ENCODE measurements at places on chromosomes 1 and 21.
A peak's percentile ranks its signal among the peaks of the same experiment; 100 is the strongest.

- DNase-seq = no peak
Observed at GRCh38 chr1:108750476-108751181, 4.2 kb downstream of the STXBP3 start.

GRCh38 chr1:205291596-205291995 lies 29.9 kb downstream of the NUAK2 start:
- DNase-seq = no peak

DNA sequence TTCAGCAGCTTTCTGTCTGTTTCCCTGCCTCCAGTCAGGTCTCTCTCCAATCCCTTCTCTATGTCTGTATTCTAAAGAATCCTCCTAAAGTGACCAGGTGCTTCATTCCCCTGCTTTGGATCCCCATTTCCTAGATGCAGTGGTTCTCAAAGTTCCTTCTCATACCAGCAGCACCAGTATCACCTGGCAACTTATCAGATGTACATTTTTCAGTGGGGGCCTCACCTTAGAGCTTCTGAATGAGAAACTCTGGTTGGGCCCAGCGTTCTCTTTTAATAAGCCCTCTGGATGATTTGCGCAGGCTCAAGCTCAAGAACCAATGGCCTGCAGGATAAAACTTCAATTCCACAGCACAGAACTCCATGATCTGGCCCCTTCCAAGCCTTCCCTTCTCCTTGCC lies 25.4 kb upstream of the ARTN start:
- DNase-seq = no peak

DNA sequence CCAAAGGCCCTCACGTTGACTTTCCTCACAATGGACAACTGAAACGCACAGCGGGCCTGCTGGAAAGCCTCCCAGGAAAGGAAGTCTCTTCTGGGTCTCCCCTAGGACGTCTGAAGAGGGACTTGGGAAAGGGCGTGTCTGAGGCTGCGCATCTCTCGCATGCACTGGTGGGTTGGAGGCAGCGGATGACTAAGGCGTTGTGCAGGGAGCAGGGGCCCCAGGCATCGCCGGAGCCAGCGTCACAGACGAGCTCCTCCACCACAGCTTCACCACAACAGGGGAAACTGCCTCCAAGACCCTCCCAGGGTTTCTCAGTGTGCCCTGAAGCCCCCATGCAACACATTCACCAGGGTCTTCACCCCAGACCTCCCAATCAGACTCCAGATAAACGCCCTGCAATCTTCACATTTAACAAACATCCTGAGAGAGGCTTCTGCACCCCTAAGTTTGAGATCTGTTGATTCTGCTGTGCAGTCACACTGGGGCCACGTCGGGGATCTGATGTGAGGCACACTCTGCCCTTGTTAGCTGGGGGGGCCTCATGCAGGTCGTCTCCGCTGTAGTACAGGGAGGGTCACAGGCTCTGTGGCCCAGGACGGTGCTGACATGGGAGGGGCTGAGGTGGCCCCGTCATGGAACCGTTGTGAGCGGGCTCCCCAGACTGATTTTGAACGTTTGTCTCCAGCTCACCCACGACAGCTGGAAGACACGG lies 7.0 kb upstream of the TFF1 start:
- DNase-seq = no peak

GRCh38 chr1:98045211-98045766 lies 124.5 kb upstream of the DPYD start:
- peak; percentile 46 for DNase-seq

- DNase-seq = no peak
Observed at GRCh38 chr1:212302745-212303383, 17.7 kb downstream of the PPP2R5A start.

DNA sequence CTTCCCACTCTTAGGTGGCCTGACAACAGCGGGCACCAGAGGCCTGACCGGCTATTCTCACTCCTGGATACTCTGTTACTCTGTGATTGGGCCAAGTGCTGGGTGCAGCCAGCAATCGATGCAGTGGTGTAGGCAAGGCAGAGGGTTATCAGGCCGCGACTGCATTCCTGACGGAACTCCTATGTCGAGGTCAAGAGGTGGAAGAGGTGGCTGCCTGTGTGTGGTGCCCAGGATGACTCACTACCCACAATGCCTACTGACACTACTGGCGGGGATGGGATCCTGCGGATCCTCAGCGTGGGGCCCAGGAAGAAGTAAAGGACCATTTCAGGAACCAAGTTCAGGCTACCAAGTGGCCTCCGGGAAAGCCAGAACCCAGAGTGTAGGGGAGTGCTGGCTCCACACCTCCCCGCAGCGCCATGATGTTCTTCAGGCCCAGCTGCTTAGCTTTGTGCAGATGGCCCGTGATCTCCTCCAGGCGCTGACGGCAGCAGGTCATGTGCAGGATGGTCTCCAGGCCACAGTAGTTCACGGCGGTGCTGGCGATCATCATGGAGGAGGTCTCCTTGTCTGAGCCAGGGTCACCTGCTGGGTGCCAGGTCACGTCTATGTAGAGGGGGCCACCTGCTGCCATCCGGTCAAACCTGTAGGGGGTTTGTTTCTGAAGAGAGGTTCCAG lies 4.9 kb downstream of the MTHFR start:
- DNase-seq = peak; percentile 62

DNA sequence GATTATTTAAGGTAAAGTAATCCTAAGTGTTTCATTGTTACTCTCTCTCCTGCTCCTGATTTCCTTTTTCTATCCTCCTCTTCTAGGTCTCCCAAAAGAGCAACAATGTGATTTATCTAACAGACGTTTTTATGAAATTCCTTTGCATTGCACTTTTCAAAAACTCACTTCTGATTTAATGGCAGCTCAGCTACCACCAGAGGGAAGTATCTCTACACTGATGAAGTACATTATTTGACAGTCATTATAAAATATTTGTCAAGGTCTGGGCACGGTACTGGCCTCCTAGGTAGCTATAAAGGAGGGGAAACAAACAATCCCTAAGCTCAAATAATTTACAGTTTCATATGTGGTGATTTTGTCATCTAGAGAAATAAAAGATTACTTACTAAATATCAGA lies 15.6 kb downstream of the TMPRSS15 start:
- DNase-seq = no peak

DNA sequence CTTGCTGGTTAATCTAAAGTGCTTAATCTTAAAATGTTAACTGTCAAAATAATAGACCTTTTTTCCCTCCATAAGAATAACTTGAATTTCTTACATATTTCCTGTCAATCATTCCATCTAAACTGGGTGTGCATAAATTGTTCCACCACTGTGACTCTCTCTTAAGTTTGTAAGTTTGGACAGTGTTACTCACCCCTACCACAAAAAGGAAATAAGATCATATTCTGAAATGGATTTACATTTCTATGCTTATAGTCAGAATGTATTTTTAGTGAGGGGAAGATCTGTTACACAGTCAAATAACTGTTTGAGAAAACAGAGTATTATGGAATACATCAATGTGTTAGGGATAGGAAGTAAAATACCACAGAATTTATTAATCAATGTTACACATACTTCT lies 109.6 kb upstream of the DPYD start:
- DNase-seq = no peak

GRCh38 chr1:193730017-193730416 lies 543.6 kb upstream of the B3GALT2 start:
- DNase-seq = no peak

GRCh38 chr21:39715804-39716397 lies 29.1 kb upstream of the IGSF5 start:
- peak; percentile 72 for DNase-seq

DNA sequence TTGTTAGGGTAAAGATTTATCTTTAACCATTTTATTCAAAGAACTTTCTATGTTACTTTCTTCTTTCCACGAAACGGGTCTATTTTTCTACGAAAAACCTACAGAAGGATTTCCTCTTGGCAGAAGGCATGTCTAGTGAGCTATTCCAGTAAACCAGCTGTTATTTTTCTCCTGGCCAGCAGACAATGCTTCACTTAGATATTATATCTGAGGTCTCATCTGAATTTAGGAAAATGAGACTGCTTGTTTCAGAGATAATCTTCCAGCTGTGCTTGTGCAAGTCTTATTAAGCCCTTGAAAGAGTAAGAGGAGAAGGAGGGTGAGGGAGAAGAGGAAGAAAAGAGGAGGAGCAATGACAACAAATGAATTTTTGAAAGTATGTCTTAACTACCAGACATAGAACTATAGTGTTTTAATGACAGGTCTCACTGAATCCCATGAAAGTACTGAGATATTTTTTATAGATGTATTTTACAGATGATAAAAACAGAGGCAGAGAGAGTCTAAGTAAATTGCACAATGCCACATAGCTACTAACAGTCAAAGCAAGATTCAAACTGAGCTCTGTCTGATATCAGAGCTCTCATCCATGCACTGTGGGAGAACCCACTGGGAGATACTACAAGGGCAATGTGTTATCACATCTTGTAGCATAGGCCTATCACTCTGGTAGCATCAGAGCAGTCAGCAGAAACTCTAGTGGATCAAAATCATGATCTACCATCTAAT lies 54.6 kb upstream of the SAMSN1 start:
- no peak for DNase-seq

GRCh38 chr1:22252251-22252650 lies 109.4 kb upstream of the WNT4 start:
- no peak for DNase-seq

DNA sequence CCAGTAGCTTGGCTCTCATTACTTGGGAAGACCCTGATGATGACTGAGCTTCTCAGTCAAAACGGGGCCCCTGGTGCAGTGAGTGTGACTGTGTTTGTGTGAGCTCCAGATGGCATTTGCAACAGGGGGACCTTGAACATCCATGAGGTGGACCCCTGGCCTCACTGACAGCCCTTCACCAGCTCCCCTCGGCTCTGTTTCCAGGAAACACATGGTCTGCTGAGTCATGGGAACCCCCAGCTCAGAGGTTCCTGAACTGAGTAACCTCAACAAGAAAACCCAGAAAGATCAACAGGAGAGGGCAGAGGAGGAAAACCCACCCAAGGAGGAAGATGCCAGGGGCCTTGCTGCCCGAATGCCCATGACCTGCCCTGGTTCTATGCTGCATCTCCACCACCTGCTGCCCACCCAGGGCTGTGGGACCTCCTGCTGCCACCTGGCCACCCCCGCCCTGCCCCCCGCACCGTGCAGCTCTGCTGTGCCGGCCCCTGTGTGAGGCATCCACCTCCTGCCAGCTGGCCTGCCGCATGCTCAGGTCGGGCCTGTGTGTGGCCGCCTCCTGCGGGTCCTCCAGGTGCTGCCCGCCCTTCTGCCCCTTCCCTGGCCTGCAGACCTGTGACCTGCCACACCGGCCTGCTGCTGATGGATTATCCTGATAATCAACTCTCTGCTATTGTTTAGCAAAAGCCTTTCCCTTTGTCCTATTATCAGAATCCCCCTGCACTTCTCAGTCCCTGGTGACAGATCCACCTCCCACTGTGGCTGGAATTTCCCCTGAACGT lies 4.2 kb upstream of the KRTAP12-1 start:
- DNase-seq = peak; percentile 31

DNA sequence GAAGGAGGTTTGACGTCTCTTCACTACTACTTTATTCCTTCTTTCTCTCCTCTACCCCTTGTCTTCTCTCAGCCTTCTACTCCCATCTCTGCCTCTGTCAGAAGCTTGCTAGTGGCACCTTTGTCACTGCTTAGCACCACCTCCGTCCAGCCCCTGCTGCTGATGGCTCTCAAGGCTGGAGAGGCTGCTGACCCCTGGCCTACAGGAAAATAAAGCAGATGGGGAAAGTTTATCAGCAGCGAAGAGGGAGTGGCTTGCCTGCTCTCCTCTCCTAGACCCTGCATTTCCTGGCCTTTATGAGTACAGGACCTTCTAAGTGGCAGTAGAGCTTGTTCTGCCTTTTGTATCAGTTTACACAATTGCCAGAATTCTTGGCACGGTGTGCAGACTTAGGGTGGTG lies 27.0 kb downstream of the PROX1 start:
- DNase-seq = no peak

DNA sequence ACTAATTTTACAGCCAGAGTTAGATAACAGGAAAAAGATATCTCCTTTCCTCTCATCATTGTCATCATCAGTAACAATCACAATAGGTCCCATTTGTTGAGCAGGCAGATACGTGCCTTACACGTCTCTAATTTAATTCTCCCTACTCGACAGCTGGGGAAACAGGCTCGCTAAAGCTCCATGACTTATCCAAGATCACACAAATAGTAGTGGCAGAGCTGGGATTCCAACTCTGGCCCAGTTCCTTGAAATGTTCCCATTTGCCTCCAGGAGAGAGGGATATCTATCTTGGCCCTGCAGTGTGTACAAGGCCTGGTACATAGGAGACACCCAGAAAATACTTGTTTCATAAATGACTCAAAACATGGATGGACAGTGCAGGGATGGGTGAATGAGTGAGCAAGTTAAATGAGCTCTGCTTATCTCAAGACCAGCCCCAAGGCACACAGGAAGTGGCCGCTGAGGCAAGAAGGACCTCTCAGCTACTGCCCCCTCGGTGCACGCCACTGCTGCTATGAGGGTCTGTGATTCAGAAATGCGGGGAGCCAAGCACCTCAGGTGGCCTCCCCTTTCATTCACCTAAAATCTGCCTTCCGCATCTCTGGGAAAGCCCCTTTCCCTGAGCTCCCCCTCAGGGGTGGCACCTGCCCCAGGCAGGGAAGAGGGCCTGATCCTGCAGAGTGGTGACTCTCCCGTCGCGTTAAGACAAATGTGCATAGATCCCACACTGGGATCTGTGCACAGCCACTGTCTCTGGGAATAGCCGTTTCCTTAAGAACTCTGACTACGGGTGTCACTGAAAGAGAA lies 3.6 kb downstream of the KCNN3 start:
- DNase-seq = no peak

DNA sequence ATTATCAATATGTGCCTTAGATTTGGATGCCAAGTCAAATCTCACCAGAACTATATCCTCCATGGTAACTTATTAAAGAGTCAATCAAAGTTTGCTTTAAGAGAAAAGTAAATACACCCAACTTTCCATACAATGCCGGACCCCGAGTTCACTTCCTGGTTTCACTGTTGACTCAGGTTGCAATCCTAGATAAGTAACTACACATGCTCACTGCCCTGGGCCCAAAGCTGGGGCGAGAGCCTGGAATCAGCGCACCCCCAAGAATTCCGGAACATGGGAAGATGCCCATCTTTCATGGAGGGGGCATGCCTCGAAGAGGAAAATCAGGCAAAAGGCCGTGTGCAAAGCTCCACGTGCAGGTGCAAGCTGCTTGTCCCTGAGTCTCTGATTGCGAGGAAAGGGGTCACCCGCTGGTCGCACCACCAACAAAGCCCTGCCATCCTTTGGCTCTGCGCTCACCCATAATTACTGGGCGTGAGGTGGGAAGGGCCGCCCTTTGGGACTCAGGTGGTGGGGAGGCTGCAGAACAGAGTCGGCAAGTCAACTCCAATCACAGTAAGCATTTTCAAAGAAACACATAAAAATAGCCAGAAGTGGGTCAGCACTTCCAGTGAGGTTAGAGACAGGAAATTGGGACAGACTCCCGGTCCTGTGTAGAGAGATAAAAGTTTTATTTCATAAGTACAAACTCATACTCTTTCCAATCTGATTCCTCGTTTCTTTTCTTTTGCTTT lies 167.7 kb downstream of the TOMM20 start:
- peak; percentile 58 for DNase-seq
